ENCODE measurements at places on chromosomes 12 and 14.
A peak's percentile ranks its signal among the peaks of the same experiment; 100 is the strongest.

DNA sequence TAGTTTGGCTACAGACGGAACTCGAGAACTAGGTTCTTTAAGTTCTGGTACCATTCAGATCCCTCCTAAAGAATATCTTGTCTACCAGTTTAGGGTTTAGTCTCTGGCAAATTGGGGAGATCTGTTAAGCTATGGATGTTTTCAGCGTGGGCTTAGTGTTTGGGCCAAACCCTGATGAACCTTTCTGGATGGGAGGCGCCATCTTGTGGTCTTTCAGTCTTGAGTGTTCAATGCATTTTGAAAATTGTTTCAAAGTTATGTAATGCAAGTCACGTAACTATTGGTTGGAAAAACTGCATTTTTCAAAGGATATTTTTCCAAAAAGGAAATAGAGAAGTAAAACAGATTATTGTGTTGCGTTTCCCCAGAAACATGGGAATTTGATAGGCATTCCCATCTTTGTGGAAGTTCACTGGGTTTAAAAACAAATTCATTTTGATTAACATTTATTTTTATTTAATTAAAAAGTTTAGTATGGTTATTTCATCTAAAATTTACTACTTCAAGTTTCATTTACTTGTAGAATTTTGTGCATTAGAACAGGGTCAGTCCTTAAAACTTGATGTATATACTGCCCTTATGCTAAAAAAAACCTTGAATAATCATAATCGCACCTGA is 169.0 kb downstream of the PRIMA1 start:
- DNase-seq, result no peak

DNA sequence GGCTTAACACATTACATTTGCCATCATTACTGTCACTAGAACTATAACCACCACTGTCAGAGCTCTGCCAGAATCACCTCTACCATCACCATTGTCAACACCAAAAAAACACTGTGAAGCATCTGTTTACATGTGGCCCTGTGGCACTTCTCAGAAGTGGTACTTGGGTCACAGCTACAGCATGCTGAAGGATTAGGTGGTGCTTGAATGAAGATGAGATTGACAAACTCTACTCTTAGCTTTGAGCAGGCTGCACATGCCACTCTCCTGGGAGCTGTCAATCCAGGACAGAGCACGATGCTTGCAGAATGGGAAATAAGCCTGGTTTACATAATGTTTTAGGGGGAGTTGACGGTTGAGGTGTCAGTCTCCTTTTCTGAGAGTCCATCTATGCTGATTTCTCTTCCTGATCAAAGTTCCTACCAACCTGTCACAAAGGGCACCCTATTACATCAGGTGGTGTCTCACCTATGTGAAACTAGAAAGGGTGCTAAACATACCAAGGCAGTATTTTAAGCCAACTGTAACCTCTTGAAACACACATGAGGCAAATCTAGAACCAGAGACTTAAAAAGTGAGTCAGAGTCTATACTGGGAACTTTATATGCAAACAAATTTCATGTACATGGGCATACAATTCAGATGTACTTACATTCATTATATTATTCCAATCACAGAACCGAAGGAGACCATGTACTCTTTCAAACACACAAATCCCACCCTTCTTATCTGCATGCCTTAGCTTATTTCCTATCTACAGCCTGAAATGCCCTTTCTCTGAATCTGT is 258.7 kb downstream of the EMP1 start:
- no peak for DNase-seq

GRCh38 chr12:50296554-50296953 is 13.2 kb upstream of the LIMA1 start:
- DNase-seq, result no peak

- no peak for DNase-seq
These were observed 14.8 kb downstream of the PRKAB1 start for GRCh38 chr12:119682639-119683252.

- DNase-seq, result no peak
These were observed 2.7 kb upstream of the CLEC6A start for GRCh38 chr12:8453021-8453513.

DNA sequence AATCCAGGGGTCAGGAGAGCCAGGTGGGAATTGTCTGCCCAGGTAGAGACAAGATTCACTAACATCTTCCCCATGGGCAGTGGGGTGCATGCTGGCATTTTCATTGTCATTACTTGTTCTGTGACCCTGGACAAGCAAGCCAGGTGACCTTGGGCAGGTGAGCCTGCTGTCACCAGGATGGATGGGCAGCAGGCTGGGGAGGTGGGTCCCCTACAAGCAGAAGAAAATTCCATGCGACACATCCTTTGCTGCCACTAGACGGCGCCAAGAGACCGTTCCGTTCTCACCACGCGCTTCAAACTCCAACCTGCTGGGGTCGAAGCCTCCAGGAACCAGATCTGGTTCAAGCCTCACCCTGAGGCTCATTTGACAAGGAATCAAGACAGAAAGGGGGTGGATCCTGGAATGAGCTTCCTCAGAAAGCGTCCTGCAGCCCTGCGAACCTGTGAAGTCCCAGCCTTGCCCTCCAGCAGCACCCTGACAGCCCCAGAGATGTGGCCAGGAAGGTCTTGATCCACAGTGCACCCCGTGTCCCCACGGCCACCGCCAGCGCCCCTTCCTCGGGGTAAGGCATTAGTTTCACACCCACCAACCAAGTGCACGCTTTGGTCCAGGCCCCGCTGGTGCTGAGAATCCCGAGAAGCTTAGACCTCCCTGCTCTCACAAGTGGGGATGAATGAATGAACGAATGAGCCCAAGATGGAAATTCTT is 3.2 kb upstream of the DYNC1H1 start:
- peak; percentile 70 for DNase-seq

DNA sequence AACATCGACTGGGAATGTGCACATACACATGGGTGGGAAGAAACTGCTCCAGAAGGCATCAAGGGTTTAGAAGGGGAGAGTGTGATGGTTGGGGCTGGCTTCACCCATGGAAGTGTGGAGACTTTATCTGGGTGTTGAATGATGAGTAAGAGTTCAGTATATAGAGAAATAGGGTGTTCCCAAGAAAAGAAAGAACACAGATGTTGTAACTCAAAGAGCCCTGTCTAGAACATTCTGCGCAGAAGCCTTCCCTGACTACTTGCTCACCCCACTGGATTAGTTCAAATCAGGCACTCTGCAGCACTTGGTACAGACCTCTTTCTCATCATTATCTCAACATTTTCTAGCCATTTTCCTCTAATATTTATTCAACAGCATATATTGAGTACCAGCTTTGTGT is 491.7 kb downstream of the SNAPC1 start:
- no peak for DNase-seq

Measured in effector memory CD8-positive, alpha-beta T cell (primary cell).